ENCODE measurements at places on chromosomes 16 and 17.
A peak's percentile ranks its signal among the peaks of the same experiment; 100 is the strongest.

GRCh38 chr16:26665166-26665939 is 401.4 kb upstream of the C16orf82 start:
- DNase-seq, result no peak

DNA sequence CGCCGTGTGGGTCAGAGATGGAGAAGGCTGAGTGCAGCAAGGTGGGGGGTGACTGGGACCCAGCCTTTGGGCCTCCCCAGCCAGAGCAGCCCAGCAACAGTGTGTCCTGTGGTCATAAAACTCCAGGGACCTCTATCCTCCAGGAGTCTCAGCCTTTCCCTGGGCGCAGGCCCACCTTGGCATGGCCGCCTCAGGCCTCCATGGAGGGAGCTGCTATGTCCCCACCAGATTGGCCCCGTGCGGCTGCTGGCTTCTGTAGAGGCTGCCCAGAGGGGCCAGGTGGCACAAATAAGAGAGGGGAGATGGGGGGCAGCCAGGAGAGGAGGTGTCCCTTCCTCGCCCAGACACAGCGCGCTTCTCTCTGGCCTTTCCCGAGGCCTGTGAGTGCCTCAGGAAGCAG is 2.6 kb upstream of the SYNGR3 start:
- no peak for DNase-seq

DNA sequence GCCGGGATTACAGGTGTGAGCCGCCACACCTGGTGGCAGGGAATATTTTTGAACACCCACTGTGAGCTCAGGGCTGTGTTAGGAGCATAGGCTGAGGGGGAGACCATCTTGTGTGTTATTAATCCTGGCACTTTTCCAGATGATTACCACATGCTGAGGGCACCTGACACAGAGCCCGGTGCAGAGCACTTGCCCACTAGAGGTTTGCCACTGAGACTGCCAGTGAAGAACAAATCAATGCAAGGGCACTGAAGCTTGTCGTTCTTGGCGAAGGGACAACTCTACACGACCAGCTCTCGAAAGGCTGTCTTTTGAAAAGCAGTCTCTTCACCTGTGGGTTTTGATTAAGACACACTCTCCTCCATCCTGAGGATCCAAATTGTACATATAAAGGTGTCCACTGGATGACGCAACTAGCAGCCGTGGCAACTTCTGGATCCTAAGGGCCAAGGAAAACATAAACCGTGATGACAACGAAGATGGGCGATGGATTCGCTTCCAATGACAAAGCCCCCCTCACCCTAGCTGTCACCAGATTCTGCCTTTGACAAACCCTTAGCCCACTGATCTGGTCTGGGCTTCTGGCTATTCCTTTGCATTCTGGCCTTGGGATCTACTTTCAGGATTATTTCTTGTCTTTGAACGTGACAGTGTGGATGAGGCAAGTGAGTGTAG is 28.7 kb downstream of the WIPI1 start:
- no peak for DNase-seq

- peak; percentile 93 for DNase-seq
Measured at GRCh38 chr17:38900978-38901656, 24.3 kb upstream of the LASP1NB start.

DNA sequence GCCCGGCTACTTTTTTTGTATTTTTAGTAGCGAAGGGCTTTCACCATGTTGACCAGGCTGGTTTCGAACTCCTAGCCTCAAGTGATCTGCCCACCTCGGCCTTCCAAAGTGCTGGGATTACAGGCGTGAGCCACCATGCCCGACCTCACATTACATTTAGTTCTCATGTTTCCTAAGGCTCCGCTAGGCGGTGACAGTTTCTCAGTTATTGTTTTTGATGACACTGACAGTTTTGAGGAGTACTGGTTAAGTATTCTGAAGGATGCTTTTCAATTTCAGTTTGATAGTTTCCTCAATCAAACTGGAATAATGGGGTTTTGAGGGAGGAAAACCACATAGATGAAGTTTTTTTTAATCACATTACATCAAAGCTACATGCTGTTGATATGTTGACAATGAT is 1028.5 kb downstream of the CDH8 start:
- no peak for DNase-seq

Measured in fibroblast of skin of back (primary cell).